Kidney glomerular epithelial cell (primary cell): ENCODE measurements at places on chromosomes 1 and 21.
A peak's percentile ranks its signal among the peaks of the same experiment; 100 is the strongest.

GRCh38 chr1:24644100-24644384 is 940 bp downstream of the SRRM1 start:
- no peak for DNase-seq

DNA sequence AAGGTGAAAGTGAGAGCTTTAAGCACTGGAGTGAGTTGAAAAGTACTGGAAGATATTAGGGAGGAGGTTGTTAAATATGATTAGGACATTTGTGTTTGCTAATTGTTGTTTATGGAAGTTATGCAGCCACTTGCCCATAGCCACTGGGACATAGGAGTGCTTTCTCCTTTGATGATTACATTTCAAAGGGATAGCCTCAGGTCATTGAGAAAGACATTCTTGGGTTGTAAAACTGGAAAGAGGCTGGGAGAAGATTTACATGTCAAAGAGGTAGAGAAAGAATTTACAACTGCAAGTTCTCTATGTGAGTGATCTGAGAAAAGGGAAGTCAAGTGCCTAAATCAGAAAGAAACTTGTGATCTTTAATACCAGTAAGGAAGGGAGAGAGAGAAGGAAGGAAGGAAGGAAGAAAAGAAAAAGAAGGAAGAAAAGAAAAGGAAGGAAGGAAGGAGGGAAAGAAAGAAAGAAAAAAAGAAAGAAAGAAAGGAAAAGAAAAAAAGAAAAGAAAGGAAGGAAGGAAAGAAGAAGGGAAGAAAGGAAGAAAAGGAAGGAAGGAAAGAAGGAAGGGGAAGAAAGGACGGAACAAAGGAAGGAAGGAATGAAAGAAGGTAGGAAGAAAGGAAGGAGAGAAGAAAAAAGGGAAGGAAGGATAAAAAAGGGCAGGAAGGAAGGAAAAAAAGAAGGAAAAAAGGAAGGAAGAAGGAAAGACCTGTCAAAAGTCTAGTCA is 284.6 kb upstream of the DPYD start:
- no peak for DNase-seq

GRCh38 chr1:179047636-179047997 is 21.9 kb downstream of the FAM20B start:
- DNase-seq: no peak

- no peak for DNase-seq
These were observed 60.1 kb downstream of the ATG4C start for GRCh38 chr1:62844030-62844429.

GRCh38 chr1:238562341-238562740 is 671.6 kb upstream of the ZP4 start:
- peak; percentile 26 for DNase-seq

GRCh38 chr1:107499139-107499744 is 358.4 kb downstream of the NTNG1 start:
- DNase-seq: no peak

DNA sequence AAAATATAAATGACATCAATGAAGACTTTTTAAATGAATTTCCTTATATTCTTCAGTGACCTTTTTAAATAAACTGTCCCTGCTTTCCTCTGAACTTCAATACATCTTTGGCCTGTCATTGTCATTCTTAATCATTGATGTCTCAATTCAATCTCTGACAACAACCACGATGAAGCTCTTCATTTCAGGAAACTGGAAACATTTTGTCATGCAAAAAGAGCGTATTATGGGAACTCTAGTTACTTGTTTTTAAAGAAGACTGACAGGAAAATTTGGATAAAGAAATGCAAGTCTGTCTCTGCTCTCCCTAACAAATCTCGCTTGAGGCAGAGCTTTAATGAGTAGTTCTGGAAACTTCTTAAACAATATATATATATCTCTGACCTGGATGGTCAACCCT is 535.8 kb upstream of the ADGRL2 start:
- no peak for DNase-seq

- DNase-seq: no peak
These were observed 10.5 kb downstream of the FAAH start for GRCh38 chr1:46404482-46405196.

GRCh38 chr21:38188037-38188436 is 68.8 kb upstream of the KCNJ15 start:
- DNase-seq: no peak

GRCh38 chr1:56045062-56045461 is 534.3 kb downstream of the PLPP3 start:
- DNase-seq: no peak

GRCh38 chr1:32063261-32063681 is 9.5 kb upstream of the TMEM39B start:
- DNase-seq: peak; percentile 73

DNA sequence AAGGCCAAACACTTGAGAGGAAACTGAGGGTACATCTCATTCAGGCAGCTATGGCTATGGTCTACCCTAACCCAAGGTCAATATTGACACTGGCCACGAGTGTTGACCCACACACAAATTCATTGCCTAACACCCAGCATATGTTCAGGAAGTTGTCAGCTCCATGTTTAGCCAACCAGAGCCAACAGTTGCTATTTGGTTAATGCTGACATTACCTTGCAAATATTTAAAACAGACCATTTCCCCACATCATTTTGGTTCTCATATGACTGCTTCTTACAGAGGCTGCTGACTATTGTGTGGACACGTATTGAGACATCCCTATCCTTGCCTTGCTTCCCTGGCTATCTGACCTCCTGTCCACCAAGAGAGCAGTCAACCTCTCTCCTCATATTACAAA is 97.3 kb downstream of the LMX1A start:
- no peak for DNase-seq

DNA sequence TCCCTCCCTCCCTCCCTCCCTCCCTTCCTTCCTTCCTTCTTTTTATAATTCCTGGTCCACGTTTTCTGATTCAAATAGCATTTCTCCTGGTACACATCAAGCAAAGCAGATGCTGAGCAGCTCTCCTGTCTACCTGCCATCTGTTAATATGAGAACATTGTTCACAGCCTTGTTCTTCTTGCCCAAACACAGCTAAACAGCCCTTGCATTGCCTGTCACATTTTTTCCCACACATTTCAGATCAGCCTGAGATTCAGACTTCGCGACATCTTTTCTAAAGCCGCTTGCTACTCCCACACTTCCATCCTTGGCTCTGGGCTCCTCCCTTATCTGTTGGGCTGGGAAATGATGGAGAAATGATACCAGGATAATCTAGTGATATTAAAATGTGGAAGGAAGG is 200.5 kb downstream of the PCP4 start:
- no peak for DNase-seq

GRCh38 chr1:236018885-236019453 is 45.9 kb downstream of the NID1 start:
- no peak for DNase-seq

- peak; percentile 85 for DNase-seq
These were observed 96.9 kb downstream of the ATP6V1G3 start for GRCh38 chr1:198443365-198444233.

GRCh38 chr1:153346077-153346723 is 2.4 kb downstream of the PGLYRP4 start:
- DNase-seq: no peak

- DNase-seq: no peak
These were observed 10.1 kb downstream of the TRAF5 start for GRCh38 chr1:211336775-211337174.

DNA sequence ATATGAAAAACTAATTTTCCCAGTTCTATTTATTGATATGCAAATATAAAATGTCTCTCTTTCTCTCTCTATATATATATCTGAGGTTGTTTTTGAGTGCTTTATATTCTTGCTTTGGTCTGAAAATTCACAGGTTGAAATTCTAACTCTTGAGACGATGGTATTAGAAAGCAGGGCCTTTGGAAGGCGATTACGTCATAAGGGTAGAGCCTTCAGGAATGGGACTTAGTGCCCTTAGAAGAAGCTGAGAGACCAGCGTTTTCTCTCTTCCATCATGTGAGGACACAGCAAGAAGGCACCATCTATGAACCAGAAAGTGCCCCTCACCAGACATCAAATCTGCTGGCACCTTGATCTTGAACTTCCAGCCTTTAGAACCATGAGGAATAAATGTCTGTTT is 57.4 kb upstream of the PAXBP1 start:
- no peak for DNase-seq

DNA sequence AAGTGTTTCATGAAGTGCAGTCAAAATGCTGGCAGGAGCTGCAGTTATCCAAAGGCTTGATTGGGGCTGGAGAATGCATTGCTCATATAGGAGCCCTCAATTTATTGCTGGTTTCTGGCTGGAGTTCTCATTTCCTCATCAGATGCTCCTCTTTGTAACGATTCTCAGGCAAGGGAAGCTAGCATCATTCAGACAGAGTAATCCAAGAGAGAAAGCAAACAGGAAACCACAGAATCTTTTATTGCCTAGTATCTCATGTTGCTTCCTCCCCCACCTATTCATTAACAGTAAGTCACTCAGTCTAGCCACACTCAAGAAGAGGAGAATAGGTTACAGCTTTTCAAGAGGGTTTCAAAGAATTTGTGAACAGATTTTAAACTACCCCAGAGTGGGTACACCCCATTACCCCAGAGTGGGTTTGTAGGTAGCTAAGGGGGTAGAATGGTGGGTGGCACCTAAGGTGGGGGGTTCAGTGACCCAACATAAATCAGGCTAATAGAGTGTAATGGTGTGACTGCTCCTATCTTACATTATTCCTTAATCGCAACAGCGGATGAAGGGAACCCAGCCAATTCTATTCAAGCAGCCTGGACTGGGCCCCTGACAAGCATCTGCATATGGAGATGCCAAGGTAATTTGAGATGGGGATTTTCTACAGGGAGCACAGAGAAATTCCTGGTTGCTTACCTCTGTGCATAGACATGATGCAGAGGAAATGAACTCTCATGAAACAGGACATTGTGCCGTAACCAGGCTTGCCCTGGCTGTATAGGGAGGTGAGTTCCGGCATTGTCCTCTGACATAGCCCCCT is 67.1 kb downstream of the KCNJ15 start:
- DNase-seq: peak; percentile 79

DNA sequence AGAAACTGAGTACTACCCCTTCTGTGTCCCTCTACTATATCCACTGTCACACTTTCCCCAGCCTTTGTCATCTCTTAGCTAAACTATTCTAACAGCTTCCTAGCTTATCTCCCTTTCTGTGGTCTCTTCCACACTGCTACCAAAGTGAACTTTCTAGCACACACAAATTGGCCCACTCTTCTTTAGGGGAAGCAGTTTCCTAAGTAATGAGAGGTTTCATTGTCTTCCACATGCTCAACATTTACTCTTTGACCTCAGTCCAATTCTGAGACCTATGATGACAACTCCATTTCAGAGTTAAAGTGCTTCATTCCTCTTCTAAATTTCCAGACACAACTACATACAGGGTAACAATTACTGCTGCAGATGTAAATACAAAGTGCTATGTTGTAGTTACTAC is 32.9 kb downstream of the SCYL3 start:
- no peak for DNase-seq

DNA sequence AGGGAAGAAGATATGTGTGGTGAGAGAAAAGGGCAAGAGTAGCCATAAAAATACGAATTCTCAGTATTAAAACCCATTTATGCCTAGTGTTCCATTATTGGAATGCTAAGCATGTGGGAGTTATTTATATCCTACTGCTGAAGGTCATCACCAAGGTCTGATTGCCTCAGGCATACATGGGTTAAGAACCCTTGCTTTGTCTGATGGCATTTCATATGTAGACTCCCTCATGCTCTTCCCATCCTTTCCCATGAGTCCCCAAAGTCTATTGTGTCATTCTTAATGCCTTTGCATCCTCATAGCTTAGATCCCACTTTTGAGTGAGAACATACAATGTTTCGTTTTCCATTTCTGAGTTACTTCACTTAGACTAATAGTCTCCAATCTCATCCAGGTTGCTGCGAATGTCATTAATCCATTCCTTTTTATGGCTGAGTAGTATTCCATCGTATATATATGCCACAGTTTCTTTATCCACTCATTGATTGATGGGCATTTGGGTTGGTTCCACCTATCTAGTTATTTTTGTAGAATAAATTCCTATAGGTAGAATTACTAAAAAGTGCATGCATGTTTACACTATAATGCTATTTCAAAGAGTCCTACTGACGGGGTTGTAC is 172.5 kb downstream of the DYRK1A start:
- no peak for DNase-seq

- no peak for DNase-seq
These were observed 40.0 kb downstream of the L1TD1 start for GRCh38 chr1:62234688-62235087.

DNA sequence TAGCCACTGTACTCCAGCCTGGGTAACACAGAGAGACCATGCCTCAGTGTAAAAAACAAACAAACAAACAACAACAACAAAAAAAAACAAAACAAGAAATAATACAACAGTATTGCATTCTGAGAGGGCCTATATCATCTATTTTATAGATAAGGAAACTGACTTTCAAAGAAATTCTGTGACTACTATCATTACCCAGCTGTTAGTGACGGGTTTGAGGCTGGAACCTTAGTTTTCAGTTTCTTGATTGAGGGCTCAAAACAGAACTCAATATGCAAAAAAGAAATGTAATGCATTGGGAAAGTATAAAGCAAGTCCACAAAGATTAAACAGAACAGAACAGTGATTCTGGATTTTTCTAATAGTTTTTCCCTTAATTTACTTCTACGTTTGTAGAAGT is 149.4 kb downstream of the NFIA start:
- no peak for DNase-seq
